Fibroblast of villous mesenchyme (primary cell): ENCODE measurements at places on chromosomes 11 and 22. TPM values are rescaled to one million over a fixed set of nuclear protein-coding genes. Genes with fewer than 3 reads are reported as not detected.

Gene PEX26
- total RNA-seq = 19.6 and 21.6 TPM in 2 replicates

DNA sequence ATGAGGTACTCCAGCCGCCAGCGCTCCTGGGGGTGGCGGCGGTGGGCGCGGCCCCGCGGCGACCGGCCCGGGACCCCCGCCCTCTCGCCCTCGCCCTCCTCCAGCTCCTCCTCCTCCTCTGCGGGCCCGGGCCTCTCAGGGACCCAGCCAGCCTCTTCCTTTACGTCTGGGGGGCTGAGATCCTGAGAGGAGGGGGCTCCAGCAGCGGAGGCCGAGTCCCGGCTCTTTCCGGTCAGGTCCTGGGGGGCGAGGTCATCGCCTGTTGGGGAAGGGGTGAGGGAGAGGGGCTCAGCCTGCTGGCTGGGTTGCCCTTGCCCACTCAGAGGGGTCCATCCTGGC is 4.3 kb downstream of the ZFTA start:
- DNase-seq = no peak

GRCh38 chr11:128868841-128869671 is 2.0 kb upstream of the KCNJ1 start:
- DNase-seq = no peak

- DNase-seq = no peak
These were observed 454.9 kb upstream of the CADM1 start for GRCh38 chr11:115959081-115959486.

DNA sequence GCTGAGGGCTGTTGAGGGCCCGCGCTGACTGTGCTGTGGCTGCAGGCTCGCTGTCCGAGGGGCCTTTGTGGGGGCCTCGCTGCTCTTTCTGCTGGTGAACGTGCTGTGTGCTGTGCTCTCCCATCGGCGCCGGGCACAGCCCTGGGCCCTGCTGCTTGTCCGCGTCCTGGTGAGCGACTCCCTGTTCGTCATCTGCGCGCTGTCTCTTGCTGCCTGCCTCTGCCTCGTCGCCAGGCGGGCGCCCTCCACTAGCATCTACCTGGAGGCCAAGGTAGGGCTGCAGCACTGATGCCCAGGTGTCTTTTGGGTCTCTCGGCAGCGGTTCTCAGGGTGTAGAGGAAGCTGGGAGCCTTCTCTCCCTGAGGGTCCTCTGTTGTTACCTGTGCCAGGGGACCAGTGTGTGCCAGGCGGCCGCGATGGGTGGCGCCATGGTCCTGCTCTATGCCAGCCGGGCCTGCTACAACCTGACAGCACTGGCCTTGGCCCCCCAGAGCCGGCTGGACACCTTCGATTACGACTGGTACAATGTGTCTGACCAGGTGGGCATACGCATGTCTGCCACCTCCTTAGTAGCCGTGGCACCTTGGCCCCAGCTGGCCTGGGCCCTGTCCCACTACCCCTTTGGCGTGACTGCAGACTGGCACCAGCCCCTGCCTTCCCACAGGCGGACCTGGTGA is 2.2 kb downstream of the GPR137 start:
- DNase-seq = no peak

DNA sequence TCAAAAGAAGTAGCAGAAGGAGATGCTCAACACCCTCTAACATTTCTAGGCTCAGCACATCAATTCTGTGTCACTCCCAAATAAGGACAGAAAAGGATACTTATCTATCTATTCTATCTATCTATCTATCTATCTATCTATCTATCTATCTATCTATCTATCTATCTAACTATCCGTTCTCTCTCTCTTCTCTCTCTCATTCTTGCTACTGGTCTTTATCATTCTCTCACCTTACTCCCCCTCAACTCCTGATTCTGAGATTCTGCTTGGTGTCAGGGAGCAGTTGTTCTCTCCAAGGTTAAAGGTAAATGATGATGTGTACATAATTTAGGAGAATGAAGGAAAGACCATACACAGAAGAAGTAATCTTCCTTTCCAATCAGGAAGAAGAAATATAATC is at the start of gene OR10G6:
Gene OR10G6, minus strand, starts transcription at position 43 of the 400 bp plus-strand sequence. Its CDS starts 0 bp downstream, at position 43.
- no peak for DNase-seq
